ENCODE measurements at places on chromosomes 11 and 22. TPM values are rescaled to one million over a fixed set of nuclear protein-coding genes. Genes with fewer than 3 reads are reported as not detected.

Gene CASP4
- total RNA-seq, result 47.6 TPM

DNA sequence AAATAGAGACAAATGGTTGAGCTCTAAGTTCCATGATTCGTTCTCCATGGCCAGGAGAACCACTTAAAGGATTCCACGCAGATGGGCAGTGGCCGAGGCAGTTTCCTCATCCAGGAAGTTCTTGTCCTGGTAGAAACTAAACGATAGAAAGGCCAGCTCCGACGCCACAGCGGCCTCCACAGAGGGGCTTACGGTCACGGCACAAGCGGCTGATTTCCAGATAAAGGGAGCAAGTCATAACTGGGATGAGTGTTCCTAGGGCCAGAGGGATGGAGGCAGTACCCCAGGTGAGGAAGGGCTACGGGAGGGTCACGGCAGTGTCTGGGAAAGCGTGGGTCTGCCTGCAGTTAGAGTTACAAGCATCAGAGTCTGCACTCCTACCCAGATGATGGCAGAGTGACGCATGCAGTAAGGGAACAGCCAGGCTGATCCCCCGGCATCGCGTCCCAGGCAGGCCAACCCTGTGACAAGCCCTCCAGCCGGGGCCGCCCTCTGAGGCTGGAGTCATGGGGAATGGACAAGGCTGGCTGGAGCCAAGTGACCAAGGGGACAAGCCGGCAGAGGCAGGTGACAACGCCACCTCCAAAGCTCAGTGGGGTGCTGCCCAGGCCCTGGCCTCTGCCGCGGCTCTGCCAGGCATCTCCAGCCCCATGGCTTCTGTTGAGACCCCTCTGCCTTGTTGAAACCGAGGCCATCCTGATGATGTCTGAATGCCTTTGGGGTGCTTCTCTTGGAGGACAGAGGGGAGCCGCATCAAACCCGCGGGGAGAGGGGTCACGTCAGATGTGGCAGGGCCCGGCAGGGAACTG is 475.1 kb downstream of the BRD1 start:
- H3K36me3 ChIP-seq, result no peaks in the 10 kb centered on the region
- no peaks in the 10 kb centered on the region for H3K4me1 ChIP-seq
- H3K27ac ChIP-seq, result no peak overlapping the region

GRCh38 chr11:19394525-19395016 is 153.8 kb upstream of the E2F8 start:
- H3K36me3 ChIP-seq, result no peaks in the 10 kb centered on the region
- H3K27me3 ChIP-seq, result peaks cover 10% of the 10 kb centered on the region
- H3K4me3 ChIP-seq, result no peak overlapping the region
- H3K27ac ChIP-seq, result no peak overlapping the region
- no peak for DNase-seq

DNA sequence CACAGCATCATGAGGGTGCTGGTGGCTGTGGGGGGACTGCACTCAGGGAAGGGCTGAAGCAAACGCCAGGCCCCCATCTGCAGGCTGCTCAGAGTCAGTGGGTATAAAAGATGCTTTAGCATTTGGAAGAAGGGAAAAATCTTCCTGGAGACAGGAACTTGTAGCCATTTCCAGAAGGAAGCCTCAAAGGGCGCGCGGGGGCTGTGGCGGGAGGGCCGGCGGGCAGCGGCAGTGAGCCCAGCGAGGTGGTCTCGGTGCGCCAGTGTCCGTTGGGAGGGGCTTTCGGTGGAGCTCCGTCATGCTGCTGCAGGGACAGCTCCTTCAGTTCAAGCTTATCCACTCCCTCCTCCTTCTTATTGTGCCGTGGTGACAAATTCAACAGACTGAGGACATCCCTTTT is 63.0 kb upstream of the PITPNB start:
- H3K4me1 ChIP-seq, result no peaks in the 10 kb centered on the region
- no peaks in the 10 kb centered on the region for H3K27me3 ChIP-seq
- no peak overlapping the region for H3K27ac ChIP-seq
- no peak for DNase-seq

- H3K27me3 ChIP-seq, result peaks cover 2% of the 10 kb centered on the region
- H3K36me3 ChIP-seq, result peaks cover 19% of the 10 kb centered on the region
- no peak overlapping the region for H3K4me3 ChIP-seq
- H3K4me1 ChIP-seq, result peaks cover 64% of the 10 kb centered on the region
- no peak overlapping the region for H3K27ac ChIP-seq
- DNase-seq, result no peak
Observed at GRCh38 chr11:120216426-120217102, 5.7 kb downstream of the OAF start.

DNA sequence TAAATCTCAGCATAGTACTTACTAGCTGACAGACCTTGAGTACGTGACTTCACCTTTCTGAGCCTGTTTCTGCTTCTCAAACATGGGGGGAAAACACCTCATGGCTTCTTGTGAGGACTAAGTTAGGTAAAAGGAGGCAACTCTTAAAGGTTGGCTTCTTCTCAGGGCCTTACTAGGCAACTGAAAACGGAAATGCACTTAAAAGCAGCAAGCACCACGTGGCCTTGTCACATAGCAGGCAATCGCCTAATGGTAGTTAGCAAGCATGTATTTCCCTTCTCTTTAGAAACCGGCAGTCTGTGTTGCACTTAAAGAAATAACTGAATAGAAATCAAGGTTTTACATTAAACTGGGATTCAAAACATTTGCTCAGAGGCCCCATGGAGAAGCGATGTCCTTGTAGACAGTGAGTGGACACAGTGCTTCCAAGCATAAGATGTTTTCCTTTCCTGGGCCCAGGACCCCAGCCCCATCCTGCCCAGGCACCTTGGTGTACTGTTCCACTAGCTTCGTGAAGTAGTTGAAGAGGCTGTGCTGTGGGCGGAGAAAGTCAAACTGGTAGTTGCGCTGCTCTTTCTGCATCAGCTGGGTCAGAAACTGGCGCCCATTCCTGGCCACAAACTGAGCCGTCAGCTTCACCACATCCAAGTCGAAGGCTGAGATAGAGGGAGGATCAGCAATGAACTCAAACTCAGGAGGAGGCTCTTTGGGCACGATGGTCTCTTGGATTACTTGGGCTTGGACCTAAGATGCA is 12.1 kb downstream of the SF3A1 start:
- peaks cover 24% of the 10 kb centered on the region for H3K4me1 ChIP-seq
- no peak overlapping the region for H3K4me3 ChIP-seq
- H3K36me3 ChIP-seq, result peaks cover 89% of the 10 kb centered on the region

Gene HSPB2
- 63.2 TPM for total RNA-seq

- no peaks in the 10 kb centered on the region for H3K27me3 ChIP-seq
- H3K36me3 ChIP-seq, result peaks cover 28% of the 10 kb centered on the region
- H3K4me3 ChIP-seq, result no peak overlapping the region
- no peak for DNase-seq
- peaks cover 3% of the 10 kb centered on the region for H3K4me1 ChIP-seq
Observed at GRCh38 chr11:35233518-35233917, 94.5 kb downstream of the CD44 start.
